ENCODE measurements at places on chromosomes 4 and X.

GRCh38 chrX:44843318-44843702 is 511 bp upstream of the DUSP21 start:
- DNase-seq: no peak

GRCh38 chr4:21242163-21242562 is 541.9 kb downstream of the PACRGL start:
- DNase-seq: no peak

GRCh38 chr4:99587803-99588202 is 13.2 kb downstream of the MTTP start:
- DNase-seq: no peak

- no peak for DNase-seq
These were observed 1.5 kb downstream of the NMU start for GRCh38 chr4:55634417-55635128.

GRCh38 chr4:122129061-122129460 is 23.1 kb upstream of the BLTP1 start:
- DNase-seq: no peak

DNA sequence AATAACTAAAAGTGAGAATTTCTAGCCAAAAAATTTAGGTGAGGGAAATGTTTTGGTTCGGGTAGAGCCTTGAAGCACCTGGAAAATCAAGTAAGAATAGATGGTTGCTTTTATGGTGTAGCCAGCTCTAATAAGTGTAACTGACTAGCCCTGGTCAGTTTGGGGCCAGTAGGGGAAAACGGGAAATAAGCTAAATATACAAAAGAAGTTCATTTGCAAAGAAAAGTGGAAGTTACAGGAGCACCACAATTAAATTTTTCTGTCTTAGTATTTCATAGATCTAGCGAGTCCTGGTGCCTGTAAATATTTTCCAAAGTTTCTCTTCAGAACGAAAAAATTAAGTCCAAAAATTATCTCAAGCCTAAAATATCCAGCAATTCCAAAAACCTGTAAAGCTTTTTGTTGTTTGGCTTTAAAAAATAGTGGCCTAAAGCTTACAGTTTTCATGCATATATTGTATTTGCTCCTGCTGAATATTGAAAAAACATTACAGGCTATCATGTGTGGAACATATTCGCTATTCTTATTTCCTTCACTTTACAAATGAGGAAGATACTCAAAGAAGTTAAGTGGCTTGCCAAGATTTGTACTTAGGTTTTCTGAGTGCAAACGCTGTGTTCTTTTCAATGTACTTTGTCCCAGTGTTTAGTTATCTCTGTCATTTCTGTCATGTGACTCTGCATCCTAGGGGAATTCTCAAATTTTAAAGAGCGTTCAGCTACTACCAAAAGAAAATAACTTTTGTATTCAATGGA is 7.3 kb upstream of the PTPN13 start:
- DNase-seq: no peak

DNA sequence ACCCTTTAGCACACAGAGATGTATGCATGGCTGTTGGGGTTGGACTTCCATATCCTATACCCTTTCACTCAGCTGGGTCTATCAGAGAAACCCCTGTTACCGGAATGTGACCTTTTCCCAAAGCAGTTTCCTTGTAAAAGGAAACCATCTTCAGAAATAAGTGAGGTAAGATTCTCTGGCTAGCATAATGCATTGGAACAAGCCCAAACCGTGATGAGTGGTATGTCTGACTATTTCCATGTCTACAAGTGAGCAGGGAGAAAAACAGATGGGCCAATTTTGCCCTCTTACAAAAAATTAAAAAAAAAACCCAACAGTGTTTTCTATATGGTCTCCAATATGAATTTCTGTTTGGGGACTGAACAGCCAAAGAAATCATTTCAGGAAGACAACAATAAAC is 283.9 kb downstream of the SMARCA1 start:
- DNase-seq: peak; percentile 58

All from iris pigment epithelial cell (primary cell).